Stimulated activated CD4-positive, alpha-beta T cell treated with anti-CD3 and anti-CD28 coated beads, Interleukin-1b, Interleukin-23, amount 100 ng/mL, for 1 hour (primary cell): ENCODE measurements at places on chromosomes 3 and 15.

DNA sequence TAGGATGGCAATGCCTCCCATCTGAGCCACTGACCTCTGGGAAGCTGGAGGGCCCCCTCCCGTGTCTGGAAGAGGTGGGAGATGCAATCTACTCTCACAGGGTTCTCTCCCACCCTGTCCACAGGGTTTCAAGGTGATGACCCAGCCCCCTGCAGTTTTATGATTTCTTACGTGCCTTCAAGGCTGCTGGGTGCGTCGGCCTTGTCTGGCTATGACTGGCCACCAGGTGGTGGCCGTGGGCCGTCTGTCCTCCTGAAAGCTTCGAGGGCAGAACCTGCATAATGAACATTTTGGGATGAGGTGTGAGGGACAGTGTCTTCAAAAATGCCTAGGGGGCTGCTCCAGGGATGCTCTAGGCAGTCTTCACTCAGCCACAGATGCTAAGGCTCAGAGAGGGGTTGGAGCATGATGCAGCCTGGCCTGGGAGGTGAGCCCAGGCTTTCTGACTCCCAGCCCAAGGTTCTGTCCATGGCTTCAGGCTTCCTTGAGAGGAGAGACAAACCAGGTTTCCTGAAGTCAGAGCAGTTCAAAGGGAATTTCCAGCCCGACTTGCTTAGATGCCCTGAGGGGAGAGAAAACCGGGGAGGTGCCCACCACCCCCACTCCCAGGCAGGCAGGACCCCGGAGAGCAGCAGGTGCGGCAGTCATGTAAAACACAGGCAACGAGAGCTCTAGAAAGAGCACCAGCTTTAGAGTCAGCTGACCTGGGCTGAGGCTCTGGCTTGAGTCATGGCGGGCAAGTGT lies 18.7 kb downstream of the ISG20 start:
- DNase-seq = no peak

- DNase-seq = no peak
Measured at GRCh38 chr3:58962040-58962651, 87.7 kb downstream of the CFAP20DC start.

DNA sequence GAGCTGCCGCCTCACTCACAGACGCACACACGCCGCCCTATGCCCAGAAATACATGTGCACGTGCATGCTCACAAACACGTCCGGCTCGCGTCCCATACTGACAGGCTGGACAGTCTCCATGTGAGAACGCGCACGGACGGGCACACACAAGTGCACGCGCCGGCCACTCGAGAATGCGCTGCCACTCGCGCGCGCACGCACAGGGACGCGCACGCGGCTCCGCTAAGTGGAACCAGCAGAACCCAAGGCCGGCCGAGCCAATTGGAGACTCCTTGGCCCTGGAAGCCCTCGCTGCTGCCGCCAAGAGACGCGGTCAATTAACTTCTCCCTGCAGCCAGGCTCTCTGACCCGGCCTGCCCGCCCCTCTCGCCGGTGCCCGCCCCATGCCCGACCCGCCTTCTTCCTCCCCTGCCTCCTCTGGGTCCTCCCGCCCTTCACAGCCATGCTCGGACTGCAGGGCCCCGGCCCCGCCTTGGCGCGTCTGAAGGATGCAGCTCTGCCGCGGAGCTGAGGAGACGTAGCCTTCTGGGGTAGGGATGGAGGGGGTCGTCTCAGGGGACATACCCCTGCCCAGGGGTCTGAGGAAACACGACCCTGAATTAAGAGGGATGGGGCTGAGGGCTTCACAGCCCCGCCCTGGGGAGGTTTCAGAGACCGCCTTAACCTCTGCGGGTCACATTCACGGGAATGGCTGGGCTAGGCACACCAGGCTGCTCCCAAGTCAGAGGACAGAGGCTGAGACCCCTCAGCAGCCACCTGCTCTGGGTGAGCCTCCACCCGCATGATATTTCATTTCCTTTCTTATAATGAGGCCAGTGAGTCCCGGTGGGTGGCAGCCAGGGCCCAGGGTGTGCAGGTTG lies 15.0 kb downstream of the PTH1R start:
- DNase-seq = no peak

GRCh38 chr3:69282181-69282580 lies 103.7 kb downstream of the FRMD4B start:
- DNase-seq = peak; percentile 44

DNA sequence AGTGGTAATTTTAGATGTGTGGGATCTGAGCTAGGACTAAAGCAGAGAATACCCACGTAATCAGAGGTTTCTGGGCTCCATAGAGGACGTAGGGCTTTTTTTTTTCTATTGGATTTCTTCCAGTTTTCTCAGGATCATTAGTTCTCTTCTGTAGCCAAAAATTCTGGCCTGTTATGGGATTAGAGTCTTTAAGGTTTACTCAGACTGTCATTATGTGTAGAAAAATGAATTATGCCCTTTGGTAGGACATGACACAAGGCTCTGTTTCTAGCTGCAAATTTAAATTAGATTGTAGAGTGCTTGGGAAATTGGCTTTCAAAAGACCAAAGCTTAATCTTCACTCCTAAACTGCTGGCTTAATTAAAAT lies 1.9 kb downstream of the SETD5 start:
- no peak for DNase-seq

- no peak for DNase-seq
Measured at GRCh38 chr3:148084931-148085330, 612.8 kb upstream of the AGTR1 start.

- DNase-seq = no peak
Measured at GRCh38 chr3:189646853-189647542, 15.8 kb downstream of the TP63 start.
